ENCODE measurements at places on chromosomes 1 and 21.

- DNase-seq, result no peak
Observed at GRCh38 chr21:15211491-15212133, 146.8 kb upstream of the NRIP1 start.

DNA sequence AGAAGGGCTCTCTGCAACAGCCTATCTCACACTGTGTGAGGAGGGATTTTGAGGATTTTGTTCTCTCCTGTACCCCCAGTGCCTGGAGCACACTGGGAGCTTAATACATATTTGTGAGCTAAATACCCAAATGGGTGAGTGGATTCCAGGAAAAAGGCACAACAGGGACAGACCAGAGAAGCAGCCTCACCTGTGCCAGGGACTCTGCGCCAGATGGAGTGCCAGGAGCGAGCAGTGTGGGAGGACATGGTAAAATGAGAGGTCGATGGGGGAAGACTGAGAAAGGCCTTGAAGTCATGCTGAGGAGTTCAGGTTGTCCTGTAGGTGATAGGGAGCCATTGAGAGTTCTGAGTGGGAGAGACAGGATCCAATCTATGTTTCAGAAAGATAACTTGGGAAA, 11.0 kb upstream of the KCNA2 start:
- DNase-seq, result no peak

DNA sequence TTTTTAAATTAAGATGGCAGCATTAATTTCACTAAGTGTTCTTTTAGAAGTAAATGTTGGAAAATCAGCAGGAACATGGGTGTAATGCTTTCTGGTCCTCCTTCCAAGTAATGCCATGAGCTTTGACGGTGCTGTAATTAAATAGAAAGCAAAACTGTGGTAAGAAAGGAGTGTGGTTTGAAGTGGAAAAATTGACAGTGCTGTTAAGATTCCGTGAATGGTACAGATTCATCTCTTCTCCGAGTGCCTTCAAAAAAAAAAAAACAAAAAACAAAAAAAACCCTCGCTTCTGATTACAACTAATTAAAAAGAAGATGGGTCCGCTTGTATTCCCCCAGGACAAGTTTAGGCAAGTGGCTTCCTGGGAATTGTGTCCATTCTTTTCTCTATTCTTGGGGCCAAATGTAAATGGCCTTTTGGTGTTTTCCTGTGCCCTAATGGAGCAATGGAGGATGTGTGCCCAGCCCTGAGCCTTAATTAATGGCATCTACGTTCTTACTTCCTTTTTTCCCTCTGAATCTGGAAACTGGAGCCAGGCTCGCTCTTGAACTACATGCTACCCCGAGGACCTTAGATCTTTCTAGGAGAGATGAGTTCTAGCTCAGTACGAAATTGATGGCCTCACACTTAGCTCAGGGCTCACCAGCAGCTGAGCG, 5.1 kb downstream of the LMO4 start:
- DNase-seq, result no peak

DNA sequence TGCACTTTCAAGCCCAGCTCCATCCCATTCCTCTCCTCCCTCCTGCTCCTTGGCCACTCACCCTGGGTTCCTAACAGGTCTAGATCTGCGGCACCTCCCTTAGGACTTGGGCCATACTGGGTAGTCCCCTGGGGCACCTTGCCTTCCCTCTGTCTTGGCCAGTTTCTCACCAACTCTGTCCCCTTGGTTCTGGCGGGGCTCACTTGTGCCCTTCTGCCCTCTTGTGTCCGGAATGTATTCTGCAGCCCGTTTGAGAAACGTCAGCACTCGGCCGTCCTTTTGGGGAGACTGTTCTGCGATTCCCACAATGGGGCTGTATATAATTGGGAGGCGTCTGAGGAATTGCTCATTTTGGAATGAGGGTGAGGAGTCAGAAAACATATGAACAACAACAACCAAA, 162.4 kb downstream of the ZSCAN20 start:
- DNase-seq, result peak; percentile 20

- peak; percentile 24 for DNase-seq
Observed at GRCh38 chr1:53324728-53325297, 3.1 kb downstream of the LRP8 start.

GRCh38 chr21:42089093-42089631, 18.0 kb downstream of the UMODL1 start:
- no peak for DNase-seq

DNA sequence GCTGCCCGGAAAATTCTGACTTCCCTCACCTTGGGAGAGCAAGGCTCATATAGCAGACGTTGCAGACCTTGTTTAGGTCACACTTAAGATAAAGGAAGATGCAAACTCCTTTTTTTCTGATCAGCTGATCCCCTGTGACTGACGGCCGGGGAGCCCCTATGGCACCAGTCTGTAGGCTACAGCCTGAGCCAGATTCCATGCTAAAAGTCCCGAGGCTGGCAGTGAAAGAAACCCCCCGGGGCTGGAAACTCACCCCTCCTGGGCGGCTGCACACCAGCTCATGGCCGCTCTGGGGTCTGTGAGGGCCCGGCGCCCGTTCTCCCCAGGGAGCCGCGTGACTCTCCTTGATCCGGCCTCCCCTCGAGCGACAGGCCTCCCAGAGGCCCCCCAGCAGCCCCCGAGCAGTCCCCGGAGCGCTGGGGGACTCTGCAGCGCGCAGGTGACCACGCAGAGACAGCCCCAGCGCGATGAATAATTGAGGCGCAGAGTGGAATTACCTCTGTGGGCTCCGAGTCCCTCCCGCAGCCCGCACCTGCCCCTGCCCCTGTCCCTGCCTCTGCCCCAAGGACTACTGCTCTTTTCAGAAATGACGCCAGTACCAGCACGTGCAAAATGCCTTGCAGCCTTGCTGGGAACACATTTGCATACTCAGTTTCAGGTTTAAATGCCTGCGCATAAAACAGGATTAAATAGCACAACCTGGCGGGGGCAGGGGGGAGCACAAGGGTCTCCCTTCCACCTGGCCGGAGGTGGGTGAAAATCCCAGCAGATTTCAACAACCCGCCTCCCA, 62.6 kb upstream of the CLDN14 start:
- no peak for DNase-seq

- no peak for DNase-seq
Observed at GRCh38 chr1:183636334-183636682, 725 bp upstream of the ARPC5 start.

DNA sequence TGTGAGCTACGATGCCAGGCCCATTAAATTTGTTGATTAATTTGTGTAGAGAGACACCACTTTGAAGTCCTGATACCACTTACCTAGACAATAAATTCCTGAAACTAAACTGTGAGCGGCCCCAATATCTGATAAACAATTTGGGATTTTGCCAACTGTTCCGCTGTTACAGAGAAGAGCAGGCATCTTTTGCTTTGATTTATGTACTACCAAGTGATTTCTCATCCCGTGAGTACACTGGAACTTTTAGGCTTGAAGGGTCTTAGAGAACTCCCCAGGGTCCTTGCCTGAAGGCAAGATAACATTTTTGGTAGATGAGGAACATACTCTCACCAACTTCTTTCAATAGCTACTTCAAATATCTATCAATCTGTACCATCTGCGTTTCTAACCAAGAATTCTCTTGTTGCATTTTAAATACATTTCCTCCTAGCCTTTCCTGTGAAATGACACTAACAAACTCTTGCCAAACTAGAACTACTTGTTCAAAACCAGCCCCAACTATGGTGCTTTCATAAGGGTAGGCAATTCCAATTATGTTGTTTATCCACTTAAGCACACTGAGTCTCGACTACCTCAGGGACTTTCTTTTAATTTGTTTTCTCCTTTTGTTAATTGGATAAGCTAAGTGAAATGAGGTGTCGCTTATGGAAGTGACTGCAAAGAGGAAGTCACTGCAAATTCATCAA, 23.2 kb upstream of the SLC30A1 start:
- no peak for DNase-seq

DNA sequence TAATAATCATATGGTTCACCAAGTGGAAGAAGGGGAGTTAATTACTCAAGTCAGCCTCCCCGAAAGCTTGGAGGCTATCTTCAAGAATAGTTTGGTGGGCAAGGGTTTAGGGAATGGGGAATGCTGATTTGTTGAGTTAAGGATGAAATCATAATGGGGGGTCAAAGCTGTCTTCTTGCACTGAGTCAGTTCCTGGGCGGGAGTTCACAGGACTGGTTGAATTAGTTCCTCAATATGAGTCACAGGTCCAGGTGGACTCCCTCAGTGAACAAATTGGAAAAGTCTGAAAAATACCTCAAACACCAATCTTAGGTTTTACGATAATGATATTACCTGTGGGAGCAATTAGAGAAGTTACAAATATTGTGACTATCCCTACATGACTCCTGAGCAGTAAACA, 115.2 kb upstream of the COA6 start:
- DNase-seq, result no peak

- peak; percentile 16 for DNase-seq
Observed at GRCh38 chr1:231751415-231751814, 124.8 kb downstream of the DISC1 start.

- DNase-seq, result no peak
Observed at GRCh38 chr1:117642963-117643362, 37.1 kb downstream of the TENT5C start.

DNA sequence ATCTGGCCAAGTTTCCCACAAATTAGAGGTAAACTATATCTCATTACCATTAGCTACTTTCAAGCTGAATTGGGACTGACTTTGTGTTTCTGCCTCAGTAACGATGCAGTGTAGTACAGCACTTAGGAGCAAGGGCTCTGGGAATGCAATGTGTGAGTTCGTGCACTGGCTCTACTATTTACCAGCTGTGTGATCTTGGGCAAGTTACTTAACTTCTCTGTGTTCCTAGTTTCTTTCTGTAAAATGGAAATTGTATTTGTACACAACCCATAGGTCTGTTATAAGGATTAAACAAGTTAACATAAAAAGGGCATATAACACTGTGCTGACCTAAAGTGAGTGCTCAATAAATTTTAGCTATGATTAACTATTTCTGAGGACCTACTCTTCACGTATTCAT, 65.0 kb upstream of the CSF1 start:
- no peak for DNase-seq

- no peak for DNase-seq
Observed at GRCh38 chr1:167499664-167500101, 18.6 kb downstream of the CD247 start.

DNA sequence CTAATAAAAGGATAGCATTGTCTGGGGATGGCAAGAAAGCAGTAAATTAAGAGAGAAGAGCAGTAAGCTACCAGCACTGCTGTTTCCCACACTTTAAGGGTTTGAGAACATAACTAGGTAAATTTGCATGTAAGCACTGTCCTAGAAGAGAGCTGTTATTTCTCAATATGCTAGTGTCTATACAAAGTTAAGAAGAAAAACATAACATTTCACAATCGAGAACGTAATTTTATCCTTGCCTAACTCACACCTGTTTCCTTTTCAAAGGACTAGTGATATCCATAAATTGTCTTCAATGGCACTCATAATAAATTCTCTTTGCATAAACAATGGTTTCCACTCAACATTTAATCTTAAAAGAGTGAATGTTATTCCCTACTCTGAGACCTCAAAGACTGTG, 576.0 kb downstream of the PTBP2 start:
- no peak for DNase-seq

GRCh38 chr1:39342776-39343175, 138.3 kb downstream of the MACF1 start:
- DNase-seq, result no peak

- DNase-seq, result no peak
Observed at GRCh38 chr1:59554011-59554663, 257.2 kb downstream of the FGGY start.

DNA sequence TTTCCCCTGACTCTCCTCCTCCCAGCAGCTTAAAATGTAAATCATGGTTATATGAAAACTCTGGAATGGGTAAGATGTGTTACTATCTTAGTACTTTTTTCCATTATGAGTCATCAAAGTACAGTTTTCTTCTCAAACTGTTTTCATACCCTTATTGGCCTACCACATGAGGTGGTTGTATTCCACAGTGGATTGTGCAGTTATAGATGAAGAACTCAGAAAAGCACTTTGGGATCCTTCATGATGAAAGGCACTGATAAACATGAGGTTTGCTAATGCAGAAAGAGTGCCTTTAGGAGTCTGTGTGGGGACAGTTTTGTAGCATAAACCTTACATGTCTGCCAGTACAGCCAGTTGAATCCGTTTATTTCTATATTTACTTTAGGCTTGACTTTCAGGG, 32.0 kb upstream of the MYOCOS start:
- DNase-seq, result peak; percentile 34

DNA sequence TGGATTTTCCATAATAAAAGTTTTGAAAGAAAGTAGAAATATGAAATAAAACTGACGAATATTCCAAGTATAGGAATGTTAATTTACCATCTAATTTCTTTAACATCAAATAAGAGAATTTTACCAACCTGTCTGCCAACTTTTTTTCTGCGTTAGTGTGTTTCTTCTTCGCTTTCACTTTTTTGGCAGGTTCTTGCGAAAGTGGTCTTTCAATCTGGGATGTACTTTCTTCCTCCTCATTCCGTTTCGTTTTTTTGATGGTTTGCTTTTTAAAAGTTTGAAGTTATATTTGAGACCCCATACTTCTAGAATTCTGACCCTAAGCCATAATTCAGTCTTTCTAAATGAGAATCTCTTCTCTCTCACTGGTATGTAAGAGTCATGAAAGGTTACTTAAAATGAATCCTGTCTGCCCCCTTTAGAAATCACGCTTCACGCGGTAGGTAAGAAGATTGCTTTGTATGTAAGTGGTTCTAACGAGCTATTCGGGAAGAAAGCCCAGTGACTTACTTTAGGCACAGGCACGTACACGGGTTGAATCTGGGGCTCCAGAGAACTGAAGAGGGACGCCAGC, 580 bp downstream of the RBM34 start:
- DNase-seq, result peak; percentile 67

GRCh38 chr1:59947047-59947938, 20.7 kb upstream of the CYP2J2 start:
- peak; percentile 70 for DNase-seq

DNA sequence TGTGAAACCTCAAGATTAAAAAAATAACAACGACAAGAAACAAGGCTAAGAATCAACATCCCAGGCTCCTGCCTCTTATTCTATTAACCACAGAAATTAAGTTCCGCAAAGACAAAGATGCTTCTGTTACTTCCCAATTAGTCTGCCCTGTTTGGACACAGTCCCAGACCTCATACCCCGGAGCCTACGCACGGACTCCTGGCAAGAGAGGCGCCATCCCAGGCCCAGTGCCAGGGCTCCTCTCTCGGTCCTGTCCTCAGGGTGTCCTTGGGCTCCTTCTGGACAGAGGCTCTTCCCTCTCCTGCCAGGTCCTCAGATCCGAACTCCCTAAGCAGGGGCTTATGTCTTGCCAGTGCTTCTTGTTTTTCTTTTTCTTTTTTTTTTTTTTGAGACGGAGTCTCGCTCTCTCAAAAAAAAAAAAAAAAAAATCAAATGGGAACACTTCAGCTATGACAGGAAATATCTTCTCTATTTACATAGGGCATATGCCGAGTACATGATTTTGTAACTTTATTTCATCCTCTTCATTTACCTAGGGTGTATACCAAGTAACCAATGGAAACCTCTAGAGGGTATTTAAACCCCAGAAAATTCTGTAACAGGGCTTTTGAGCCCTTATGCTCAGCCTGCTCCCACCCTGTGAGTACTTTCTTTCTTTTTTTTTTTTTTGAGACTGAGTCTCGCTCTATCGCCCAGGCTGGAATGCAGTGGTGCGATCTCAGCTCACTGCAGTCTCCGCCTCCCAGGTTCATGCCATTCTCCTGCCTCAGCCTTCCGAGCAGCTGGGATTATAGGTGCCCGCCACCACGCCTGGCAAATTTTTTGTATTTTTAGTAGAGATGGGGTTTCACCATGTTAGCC, 11.7 kb upstream of the ENO1 start:
- peak; percentile 93 for DNase-seq

All from fibroblast of mammary gland (primary cell).